Activated naive CD8-positive, alpha-beta T cell treated with anti-CD3 and anti-CD28 coated beads for 36 hours (primary cell): ENCODE measurements at places on chromosomes 16 and 17.

DNA sequence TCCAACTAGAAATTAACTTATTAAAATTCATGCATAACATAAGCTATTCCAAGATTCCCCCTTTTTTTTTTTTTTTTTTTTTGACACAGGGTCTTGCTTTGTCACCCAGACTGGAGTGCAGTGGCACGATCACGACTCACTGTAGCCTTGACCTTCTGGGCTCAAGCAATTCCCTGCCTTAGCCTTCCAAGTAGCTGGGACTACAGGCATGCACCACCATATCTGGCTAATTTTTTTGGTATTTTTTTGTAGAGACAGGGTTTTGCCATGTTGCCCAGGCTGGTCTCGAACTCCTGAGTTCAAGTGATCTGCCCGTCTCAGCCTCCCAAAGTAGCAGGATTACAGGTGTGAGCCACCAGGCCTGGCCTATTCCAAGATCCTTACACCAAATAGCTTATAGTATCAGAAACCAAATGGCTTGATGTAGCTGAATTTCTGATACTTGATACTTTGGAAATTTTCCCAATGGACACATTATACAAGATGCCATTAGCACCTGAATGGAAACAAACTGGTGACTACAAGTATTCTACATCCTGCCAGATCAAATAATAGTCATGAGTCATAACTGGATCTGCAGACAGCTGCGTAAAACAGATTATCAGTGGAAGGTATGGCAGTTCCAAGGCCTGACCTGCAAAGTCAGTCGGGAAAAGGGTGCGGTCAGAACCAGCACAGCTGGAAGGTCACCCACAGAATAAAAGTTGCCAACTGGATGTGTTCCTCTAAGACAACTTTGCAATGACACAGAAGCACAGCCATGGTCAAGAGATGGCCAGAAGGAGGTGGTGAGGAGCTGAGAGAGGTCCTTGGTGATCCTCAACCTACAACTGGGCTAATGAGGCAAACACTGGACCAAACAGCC is 14.5 kb downstream of the TUBG1 start:
- no peak for DNase-seq

GRCh38 chr16:70250748-70251628 is 752 bp downstream of the EXOSC6 start:
- peak; percentile 45 for DNase-seq

- DNase-seq: no peak
These were observed 742.1 kb upstream of the SOX9 start for GRCh38 chr17:71378741-71379140.

GRCh38 chr17:81487487-81488275 is 24.9 kb downstream of the ACTG1 start:
- peak; percentile 86 for DNase-seq

DNA sequence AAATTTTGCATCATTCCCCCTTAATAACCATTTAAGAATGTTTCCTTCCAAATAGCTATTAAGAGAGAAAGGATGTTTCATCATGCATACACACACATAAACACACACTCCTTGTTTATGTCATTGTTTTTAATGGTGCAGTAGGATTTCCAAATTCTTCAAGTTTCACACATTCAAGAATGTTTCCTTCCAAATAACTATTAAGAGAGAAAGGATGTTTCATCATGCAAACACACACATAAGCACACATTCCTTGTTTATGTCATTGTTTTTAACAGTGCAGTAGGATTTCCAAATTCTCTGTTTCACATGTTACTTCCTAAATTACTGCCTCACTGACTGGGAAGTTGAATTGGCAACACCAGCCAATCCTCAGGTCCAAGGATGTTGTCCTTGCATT is 7.8 kb downstream of the TOX3 start:
- DNase-seq: no peak

GRCh38 chr17:10226930-10227695 is 28.7 kb upstream of the GAS7 start:
- peak; percentile 33 for DNase-seq

- no peak for DNase-seq
These were observed 283.7 kb downstream of the CPPED1 start for GRCh38 chr16:12519986-12520385.

DNA sequence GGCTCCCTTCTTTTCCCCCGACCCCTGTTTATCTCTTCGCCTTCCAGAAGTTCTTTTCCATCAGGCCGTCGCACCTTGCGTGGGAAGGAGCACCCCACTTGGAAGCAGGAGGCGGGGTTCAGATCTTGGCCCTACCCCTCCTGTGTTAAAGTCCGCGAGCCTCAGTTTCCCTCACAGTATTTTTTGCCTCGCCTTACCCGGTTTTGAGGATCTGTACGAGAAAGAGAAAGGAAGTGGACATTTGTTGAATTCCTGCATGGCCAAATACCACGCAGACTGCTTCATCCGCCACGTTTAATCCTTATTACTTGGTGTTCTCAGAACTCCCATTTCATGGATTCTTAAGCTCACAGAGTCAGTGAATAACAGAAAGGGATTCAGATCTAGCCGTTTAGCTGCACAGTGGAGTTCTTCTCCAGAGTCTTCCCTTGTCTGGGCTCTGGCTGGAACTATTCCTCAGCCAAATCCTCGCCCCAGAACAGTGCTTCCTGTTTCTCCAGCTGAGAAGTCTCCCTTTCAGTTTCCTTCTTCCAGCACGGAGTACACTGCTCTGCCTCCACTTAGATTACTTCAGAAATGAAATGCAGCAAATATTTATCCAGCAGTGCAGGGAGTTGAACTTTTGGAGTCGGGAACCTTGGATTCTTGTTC is 590 bp downstream of the TMEM219 start:
- no peak for DNase-seq

DNA sequence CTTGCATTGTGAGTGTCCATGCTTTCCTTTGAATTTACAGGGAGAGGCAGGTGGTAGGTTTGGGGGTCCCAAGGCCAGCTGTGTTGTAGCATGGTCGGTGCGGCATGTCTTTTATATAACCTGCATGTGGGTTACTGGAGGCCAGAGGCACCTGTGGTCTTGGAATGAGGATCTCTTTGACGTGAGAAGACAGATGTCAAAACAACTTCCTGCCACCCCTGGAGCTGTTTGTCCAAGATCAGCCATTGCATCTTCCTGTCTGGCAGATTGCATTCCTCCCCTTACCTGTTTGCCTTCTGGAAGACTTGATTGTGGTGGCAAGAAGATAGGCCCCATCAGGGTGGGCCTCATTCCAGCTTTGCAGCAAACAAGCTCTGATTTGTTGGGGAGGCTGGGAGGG is 175.1 kb downstream of the MSI2 start:
- DNase-seq: no peak

GRCh38 chr17:76755285-76755684 is 17.4 kb downstream of the MFSD11 start:
- no peak for DNase-seq

DNA sequence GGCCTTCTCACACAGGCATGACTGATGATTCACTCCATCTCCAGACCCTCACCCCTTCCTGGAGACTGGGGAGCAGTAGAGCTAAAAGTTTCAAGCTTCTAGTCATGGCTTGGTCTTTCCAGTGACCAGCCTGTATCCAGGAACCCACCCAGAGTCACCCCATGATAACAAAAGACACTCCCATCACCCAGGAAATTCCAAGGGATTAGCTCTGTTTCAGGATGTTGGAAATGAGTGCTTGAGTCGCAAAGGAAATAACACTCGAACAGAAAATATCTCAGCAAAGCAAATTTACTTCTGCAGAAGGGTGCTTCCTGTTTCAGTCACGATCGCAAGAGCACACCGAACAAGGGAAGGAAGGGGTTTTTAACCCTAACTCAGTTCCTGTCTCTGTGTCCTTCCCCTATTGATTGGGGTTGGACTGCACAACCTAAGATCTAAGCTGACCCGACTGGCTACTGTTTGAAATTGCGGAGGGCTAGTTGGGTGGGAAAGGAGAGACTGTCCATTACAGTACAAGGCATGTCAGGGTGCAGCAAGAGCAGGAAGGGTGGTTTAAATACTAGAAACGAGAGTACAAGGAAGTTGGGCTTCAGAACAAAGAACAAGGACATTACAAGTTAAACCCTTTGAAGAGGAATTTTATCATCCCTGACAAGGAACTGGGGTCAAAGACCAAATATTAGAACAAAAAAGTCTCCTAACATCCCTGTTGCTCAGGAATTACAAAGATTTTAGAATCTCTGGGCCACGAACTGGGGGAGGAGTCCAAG is 224.4 kb upstream of the CACNG5 start:
- DNase-seq: no peak

GRCh38 chr17:2564877-2565276 is 28.6 kb upstream of the PAFAH1B1 start:
- DNase-seq: no peak

GRCh38 chr17:34248511-34249024 is 6.5 kb upstream of the CCL2 start:
- no peak for DNase-seq

- DNase-seq: no peak
These were observed 1.6 kb downstream of the ITGAE start for GRCh38 chr17:3799181-3799945.

- peak; percentile 98 for DNase-seq
These were observed at the start of gene AATF for GRCh38 chr17:36948717-36949460. Gene AATF, plus strand, starts transcription at chr17:36948954. Its CDS starts 172 bp downstream, at chr17:36949126.

DNA sequence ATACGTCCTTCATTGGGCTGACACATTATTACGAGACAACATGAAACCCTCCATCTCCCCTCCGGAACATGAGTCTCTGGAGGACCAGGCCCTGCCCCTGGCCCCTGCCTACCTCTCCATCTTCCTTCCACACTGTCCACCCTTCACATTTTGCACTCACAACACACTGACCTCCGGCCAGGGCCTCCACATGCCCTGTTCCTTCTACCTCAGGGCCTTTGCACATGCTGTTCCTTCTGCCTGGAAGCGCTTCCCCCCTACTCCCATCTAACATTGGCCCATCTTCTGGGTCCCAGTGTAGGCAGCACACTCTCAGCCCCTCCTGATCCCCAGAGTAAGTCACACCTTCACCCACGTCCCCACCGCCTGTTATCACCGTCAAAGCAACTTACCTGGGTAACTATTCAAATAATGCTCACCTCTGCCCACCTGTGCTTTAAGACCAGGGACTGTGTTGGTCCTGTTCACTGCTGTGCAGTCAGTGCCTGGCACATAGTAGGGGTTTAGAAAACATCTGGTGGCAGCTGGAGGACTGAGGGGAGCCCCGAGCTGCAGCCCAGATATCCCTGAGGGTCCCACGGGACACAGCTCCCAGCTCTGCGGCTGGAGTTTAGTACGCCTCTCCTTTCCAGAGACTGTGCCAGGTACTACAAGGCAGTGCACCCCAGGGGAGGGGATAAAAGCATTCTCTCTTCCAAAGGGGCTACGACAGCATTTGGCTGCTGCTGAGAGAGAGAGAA is 27.2 kb downstream of the RPH3AL start:
- DNase-seq: no peak

DNA sequence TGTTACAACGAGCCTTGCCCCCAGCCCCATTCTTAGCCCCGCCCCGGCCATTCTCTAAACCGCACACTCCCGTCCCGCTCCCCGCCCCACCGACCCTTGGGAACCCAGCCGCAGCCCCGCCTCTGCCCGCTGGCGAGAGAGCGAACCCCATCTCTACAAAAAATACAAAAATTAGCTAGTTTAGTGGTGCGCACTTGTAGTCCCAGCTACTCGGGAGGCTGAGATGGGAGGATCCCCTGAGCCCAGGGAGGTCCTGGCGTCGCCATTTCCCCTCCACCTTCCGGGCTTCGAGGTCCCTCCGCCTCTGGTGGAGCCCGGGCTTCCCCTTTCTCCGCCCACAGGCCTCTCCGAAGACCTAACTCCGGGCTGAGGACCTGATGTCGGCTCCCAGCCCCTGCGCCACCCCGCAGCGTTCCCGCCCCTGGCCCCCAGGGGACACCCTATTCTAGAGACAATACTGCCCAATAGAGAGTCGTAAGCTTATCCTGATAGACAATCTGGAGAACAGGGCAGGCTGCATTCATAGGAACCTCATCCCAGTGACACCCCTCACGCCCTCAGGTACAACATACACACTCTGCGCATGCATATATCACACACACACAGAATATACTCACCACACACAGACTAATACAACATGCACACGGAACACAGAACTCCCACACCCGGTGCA is 480 bp upstream of the PROCA1 start:
- DNase-seq: peak; percentile 80

GRCh38 chr17:38636054-38636453 is 30.3 kb upstream of the SRCIN1 start:
- DNase-seq: no peak

DNA sequence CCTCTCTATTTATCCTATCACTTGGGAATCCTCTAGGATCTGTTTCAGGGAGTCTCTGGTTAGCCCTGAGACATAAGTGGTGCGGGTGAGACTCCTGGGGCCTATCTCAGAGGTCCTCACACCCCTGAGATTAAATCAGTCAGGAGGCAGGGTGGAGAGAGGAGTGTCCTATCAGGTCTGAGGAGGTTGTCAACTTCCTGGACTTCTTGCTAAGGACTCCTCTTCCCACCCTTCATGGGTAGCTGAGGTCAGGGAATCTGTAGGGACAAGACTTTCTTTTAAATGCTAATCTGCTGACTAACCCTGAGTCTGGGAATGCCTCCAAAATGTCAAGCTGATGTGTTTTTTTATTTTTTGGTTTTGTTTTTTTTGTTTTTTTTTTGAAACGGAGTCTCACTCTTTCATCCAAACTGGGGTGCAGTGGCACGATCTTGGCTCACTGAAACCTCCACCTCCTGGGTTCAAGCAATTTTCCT is 6.6 kb upstream of the ARMC5 start:
- no peak for DNase-seq

DNA sequence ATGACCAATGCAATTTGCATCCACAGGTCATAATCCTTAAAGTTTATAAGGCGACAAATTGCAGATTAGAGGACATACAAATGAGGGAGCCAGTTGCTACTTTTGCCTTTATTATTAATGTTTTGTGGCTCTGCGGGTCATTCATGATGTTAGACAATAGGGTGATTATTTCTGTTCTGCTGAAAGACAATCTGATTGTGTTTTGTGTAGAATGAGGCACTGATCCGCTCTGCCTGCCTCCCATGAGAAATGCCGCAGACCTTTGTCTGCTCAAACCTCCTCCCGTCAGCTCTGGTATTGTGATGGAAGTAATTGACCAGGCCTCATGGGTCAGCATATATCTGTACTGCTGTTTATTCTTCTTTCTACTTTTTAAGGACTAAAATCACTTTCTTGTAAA is 224.9 kb downstream of the PRKCA start:
- DNase-seq: no peak

DNA sequence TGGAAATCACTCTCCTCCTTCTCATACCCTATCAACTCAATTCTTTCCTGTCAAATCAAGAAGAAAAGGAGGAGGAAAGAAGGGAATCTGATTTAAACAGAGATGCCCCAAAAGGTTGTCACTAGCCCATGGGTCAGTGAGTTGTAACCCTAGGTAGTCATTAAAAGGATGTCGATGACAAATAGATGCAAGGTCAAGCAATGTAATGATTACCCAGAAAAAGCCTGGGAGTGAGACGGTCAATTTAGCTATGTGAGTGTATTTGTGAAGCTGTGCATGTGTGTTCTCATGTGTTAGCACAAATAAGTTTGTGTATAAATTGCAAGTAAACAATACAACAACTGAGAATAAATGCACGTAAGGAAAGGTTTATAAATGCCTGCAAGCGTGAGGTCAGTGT is 190.5 kb upstream of the PMFBP1 start:
- DNase-seq: no peak
